Stimulated activated CD8-positive, alpha-beta memory T cell treated with anti-CD3 and anti-CD28 coated beads, Interleukin-4, amount 100 ng/mL, for 4 hours (primary cell): ENCODE measurements at places on chromosomes 2 and 18.

GRCh38 chr2:150781142-150781541 is 293.7 kb upstream of the RND3 start:
- no peak for DNase-seq

DNA sequence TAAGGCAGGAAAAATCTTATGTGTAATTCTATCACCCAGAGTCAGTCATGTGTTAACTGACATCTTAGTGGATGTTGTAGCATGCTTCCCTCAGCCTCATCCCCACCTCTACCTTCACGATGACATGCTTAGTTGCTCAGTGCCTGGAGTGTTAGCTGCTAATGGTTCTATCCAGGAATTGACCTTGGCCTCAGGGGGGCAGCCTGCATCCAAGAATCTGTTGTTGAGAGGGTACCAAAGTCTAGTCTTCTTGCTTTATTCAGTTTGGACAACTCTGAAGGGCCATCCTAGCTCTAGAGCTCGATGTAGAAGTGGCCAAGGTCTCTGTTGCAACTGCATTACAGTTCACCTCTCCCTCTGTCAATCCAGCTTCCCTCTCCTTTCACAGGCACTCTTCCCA is 61.2 kb downstream of the ACYP2 start:
- no peak for DNase-seq

- DNase-seq = no peak
These were observed 226.0 kb upstream of the PXDN start for GRCh38 chr2:1970341-1970740.

- DNase-seq = no peak
These were observed 396.7 kb upstream of the RGPD4 start for GRCh38 chr2:107430006-107430405.

DNA sequence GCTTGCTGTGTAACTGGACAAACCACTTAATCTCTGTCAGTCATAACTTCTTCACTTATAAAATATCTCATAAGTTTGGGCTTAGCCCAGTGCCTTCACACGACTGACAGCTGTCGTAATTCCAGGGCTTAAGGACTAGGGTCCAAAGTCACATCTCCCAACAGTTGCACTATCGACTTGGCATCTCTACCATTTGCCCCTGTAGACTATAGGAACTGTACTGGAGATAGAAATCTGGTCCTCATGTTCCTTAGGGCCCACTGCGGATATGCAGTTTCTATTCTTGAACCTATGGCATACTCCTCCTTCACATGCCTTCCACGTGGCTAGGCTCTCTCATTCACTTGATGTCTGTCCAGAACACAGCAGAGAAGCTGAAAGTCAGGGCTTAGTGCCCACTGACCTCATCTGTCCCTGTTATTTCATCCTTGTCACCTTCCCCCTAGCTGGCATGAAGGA is 2.7 kb downstream of the ABHD1 start:
- DNase-seq = no peak

- DNase-seq = no peak
These were observed 91.6 kb upstream of the CTDP1 start for GRCh38 chr18:79587779-79588635.

DNA sequence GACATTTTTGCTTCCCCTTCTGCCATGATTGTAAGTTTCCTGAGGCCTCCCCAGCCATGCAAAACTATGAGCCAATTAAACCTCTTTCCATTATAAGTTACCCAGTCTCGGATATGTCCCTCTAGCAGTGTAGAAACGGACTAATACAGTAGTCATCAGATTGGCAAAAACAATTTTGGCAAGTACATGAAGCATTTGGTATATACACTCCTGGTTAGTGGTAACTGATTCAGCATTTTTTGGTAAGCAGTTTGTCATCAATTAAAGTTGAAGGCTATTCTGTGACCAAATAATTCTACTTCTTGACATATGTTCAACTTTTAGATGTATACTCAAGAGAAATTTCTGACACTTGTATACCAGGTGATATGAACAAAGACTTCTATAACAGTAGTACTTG is 190.5 kb upstream of the STON1 start:
- DNase-seq = no peak

GRCh38 chr2:217799563-217800432 is 203.0 kb downstream of the TNS1 start:
- no peak for DNase-seq

- DNase-seq = no peak
These were observed 2.4 kb upstream of the DTNA start for GRCh38 chr18:34707670-34708069.

GRCh38 chr2:25938345-25938744 is 44.0 kb downstream of the KIF3C start:
- DNase-seq = no peak

- DNase-seq = no peak
These were observed 524.8 kb downstream of the ZNF516 start for GRCh38 chr18:75970212-75970611.

DNA sequence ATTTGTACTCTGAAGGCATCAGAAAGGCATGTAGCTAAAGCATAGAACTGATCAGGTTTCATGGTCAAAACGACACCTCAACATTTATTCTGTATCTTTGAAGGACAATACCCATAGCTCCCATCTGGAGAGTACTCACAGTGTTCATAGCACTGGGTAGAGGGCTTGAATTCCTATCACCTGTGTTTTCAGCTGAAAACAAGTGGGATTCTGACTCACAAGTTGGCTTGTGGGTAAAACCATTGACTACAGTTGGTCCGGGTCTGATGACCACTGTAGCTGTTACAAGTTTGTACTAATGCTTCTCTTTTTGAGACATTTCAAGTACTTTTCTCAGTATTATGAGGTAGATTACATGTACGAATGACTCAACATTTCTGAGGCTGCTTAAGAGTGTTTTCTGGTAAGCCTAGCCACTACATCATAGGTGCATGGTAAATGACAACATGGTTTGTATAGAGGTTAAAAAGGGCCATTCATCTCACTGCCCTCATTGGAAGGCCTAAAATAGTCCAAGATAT is 68.6 kb upstream of the PELI1 start:
- no peak for DNase-seq

DNA sequence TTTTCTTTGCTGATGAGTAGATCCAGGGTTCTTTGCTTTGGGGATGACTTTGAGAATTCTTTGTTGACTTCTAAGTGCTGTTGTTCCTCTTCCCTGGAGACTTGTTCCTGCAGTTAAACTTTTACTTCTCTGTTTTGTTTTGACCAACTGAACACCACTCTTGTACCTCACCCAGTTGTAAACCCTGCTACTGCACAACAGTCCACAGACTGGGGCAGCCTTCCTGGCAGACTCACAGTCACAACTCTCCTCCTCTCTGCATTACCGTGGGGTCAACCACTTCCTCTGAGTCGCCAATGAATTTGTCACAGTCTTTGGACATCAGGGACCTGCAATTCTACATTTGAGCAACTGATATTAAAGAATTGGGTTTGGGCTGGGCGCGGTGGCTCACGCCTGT is 3.8 kb upstream of the SLC8A1 start:
- DNase-seq = no peak

- DNase-seq = no peak
These were observed 14.8 kb downstream of the LPIN1 start for GRCh38 chr2:11761259-11761658.

DNA sequence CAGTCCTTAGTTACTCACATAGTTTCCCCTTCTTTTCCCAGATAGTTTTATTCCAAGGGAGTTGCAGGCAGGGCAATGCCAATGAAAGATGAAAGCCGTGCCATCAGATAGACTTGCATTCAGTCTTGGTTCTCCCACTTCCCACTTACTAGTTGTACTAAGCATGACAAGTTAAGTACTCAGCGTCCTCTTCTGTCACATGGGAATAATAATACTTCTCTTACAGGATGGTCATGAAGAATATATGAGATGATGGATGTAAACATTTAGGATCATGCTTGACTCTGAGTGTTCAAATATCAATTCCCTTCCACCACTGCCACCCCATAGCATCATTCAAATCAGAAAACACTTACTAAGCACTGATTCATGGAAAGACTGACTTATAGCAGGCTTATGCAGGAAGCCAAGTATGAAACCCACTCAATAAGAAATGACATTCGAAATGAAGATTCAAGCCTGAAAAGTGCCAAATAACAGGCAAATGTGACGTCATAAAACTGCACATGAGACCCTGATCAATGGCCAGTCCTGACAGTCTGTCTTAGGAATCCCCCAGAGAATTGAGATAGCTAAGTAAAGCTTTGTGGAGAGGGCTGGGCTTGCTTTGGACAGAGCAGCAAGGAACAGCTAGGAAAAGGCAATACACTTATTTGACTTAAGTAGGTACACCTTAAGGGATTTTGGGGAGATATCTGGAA is 11.1 kb upstream of the EVA1A start:
- DNase-seq = no peak

DNA sequence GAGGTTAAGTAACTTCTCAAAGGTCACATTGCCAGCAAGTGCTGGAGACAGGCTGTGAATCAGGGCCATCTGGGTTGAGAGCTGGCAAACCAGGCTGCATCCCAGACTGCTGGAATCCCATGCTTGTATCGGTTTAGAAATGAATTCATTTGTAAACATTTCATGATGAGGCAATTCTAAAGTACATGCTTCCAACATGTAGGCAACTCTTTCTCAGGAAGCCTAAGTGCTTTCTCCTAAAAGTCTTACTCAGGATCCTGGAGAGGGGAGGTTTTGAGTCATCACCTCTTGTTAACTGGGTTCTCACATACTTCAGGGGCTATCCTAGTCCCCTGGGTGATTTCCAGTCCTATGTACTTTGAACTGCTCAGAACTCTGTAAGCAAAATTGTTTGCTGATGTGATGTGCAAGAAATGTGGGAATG is 416.5 kb downstream of the MEIS1 start:
- DNase-seq = no peak

GRCh38 chr2:136344339-136344738 is 226.4 kb upstream of the CXCR4 start:
- no peak for DNase-seq

DNA sequence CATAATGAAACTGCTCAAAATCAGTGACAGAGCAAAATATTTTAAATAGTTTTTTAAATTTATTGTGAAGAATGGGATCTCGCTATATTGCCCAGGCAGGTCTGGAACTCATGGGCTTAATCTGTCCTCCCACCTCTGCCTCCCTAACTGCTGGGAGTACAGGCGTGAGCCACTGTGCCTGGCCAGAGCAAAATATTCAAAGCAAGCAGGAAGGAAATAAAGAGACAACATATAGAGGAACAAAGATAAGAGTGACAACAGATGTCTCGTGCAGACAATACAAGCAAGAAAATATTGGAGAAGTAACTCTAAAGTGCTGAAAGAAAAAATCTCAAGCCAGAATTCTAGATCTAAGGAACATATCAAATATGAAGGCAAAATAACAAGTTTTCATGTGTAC is 5.0 kb upstream of the SCLY start:
- DNase-seq = no peak

GRCh38 chr2:216188559-216188850 is 79.4 kb downstream of the XRCC5 start:
- no peak for DNase-seq

DNA sequence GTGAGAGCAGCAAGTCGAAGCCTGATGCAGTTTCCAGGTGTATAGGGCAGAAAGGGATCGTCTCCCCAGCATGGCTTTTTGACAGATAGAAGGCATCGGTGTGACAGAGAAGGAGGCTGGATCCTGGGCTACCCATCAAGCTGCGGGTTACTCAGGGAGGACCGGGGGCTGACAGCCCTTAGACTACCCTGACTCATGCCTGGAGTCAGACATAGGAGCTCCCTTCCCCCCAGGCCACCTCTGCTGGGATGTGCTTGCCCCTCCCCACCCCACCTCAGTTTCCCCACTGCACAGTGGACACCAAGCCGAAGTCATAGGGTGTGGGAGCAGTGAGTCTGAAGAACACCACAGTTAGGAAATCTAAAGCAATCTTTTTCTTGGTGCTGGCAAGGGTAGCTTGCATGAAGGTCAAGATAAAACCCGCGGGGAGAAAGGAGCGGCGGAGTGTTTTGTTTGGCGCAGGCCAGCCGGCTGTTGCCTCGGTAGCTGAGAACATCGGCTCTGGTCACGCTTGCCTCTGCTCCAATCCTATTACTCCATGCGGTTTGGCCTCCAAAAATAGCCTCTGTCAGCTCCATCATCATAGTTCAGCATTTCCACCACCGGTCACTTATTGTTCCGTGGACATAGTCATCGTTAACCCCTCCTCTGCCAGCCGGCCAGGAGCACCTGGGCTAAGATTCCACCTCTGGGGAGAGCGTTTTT is 169.2 kb upstream of the GLI2 start:
- no peak for DNase-seq

- DNase-seq = no peak
These were observed 177.1 kb downstream of the RNF144A start for GRCh38 chr2:7094231-7094741.

DNA sequence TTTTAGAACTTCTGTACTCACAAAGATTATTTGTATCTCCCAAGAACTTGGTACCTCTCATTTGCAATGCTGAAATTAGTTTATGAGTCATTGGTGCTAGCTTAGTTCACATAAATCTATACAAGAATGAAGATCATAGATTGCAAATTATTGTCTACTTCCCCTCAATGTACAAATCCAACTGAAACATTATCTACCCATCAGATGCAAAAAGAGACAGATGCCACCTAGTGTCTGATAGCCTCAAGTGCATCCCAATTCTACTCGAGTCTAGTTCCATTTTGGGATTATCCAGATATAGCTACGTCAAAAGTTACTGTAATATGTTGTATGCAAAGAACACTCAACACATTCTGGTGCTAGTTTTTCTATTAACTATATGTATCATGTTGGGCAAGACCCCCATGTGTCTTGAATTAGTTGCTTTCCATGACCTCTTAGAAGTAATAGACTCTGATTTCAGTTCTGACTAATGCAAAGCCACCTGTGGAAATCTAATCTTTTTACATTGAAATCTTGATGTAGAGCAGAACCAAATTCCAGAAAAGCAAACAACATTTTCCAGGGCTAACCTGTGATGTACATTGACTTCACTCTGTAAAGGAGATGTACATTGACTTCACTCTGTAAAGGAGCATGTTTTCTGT is 210.0 kb downstream of the RBM43 start:
- DNase-seq = no peak

DNA sequence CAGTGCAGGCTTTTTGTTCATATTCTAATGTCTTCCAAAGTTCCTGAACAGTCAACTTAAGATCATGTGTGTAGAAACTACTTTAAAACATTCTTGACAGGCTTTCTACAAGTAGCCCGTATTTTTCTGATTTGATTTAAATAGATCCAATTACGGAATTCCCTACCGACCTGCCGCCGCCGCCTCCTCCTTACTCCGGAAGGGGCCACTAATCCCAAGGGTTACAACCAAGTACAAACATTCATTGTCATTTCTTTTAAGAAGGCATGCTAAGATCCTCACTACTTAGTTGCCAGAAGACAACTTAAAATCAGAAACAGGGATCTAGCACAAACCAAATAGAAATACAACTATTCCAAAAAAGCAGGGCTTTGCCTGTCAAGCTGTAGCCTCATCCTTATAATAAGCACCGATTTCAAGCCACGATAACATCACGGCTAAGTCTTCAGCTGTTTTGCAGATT is 784 bp downstream of the WDR33 start:
- no peak for DNase-seq

GRCh38 chr18:79392226-79392625 is 3.5 kb upstream of the NFATC1 start:
- no peak for DNase-seq

DNA sequence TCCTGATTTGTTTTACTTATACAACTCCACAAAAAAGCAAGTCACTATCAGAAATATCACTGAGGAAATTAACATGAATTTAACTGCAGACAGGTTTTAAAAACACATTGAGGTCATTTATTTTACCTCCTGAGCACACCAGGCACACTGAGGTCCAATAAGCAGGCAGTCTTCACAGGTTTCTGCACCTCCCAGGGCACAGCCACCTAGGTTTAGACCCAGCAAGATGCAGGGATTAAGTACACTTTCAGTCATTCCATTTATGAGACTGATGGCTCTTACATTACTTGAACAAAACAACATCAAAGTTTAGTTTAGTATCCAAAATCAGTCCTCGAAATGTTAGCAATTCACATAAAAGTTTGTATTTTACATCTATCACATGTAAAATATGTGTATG is 1.0 kb downstream of the ITGB6 start:
- no peak for DNase-seq
